Motor neuron (in vitro differentiated cells): ENCODE measurements at places on chromosomes 5 and 9.

GRCh38 chr5:15320871-15321270 lies 179.1 kb upstream of the FBXL7 start:
- ATAC-seq, result peak; percentile 63

DNA sequence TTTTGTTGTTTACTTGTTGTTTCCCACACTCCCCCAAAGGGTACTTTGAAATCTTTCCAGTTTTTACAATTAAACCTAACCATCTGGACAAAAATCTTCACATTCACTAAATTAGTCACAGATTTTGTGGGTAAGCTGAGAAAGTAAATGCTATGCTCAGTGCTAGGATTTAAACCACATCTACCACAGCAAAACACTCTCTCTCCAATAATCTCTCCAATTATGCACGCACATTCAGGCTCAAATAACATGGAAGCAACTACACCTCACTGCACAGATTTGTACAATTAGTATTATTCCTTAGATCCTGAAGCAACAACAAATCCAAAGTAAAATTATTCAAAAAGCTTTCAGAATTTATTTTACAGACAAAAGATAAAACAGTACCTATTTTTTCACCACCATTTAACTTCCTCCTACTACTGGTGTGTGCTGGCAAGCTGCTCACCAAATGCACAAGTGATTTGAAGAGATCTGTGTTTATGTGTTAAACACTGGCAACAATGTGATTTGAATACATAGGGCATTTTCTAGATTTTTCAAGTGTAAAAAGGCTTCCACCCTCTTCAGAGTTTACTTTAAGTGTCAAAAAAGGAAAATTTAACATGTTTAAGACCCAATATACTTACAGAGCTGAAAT lies 16.6 kb downstream of the ZNF608 start:
- ATAC-seq, result no peak

DNA sequence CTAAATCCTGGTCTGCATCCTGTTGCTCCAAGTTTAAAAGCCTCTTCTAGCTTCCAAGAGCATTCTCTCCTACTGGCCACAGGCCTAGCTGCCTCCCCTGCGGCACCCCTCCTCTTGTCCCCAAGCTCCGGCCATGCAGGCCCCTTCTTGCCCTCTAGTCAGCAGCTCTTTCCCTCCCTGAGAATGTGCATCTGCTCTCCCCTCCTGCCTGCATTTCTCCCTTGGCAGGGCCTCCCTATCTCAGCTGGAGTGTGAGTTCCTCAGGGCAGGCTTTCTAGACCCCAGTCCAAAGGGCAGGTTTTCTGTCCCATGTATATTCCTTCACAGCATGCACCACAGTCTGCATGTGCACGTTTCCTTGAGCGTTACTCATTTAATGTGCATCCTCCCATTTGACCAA lies 24.6 kb upstream of the BARX1 start:
- ATAC-seq, result no peak

DNA sequence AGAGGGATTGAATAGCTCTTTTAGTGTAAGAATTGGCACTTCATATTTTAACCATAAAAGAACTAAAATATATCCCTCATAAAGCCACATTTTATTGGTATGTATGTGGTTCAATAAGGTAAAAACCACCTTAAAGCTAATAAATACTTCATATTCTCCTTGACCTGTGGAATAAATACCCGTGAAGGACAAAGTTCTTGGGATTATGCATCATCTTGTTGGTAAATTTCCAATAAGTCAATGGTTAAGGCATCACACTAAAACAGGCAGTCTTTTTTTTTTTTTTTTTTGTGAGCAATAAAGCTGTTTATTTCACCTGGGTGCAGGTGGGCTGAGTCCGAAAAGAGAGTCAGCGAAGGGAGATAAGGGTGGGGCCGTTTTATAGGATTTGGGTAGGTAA lies 161.9 kb downstream of the SNCAIP start:
- ATAC-seq, result no peak

DNA sequence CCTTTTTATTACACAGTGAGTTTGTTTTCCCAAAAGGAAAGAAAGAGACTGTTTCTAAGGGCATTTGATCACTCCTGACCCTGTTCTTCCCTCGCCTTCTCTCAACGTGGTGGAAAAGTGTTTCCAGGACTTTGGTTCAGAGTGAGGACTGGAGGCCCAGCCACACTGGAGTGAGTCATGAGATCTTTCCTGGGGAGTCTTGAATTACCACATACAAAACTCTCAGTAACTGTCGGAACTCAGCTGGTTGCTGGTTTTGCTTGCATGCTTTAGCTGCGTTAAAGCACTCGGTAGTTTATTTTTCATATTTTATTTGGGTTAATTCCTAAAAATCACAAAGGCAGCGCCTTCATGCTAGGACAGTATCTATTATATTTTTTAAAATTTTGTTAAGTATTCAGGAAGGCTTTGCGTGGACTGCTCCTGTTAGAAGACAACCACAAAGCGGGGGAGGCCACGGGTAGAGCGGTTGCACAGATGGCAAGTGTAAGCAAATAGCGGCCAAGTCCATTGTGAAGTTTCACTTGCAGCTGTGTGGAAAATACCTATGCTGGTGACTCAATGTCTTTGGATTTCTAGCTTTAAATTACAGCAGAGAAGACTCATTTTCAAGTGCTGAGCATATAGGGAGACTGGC lies 77.7 kb downstream of the ARSB start:
- ATAC-seq, result peak; percentile 52

DNA sequence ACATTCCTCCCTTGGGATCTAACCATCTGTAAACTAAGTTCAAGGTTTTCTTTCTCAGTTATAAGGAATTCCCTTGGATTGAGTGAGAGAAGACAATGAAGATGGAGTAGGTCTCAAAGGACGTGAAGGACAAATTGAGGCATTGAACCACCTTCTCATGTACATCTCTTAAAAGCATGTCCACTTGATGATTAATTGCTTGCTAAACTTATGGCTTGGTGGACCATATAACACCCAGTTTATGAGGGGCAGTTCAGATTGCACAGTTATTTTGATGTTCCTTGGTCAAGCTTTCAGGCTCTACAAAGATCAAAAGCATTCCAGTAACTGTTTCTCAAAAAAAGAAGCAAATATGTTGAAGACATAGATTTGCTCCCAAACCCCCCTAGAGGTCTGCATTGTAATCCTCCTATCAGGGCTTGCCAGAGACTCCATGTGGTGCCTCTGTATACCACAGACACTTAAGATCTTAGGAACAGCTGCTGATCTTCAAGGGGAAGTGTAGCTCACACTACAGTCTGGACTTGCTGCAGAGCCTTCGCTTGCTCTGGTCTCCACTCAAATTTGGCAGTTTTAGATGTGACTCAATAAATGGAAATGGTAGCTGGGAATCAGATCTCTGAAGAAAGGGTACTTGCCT lies 56.9 kb upstream of the ALDH1A1 start:
- no peak for ATAC-seq

- no peak for ATAC-seq
Observed at GRCh38 chr5:73039082-73039481, 81.3 kb upstream of the TMEM171 start.

DNA sequence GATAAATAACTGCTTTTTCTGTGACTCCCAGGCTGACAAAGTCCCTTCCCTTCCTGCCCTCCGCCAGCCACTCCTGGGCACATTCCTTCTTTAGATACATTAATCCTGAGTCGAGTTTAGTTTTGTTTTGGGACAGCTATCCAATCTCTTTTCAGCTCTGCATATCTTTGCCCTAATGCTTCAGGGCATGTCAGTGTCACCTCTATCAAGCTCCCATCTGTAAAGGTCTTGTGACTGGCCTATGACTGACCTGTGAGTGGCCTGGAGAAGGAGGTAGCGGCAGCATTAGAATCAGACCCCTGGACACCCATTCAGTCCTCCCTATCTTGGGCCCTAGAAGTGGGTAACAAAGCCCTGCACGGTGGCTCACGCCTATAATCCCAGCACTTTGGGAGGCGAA lies 34.0 kb upstream of the KLF4 start:
- ATAC-seq, result no peak

GRCh38 chr5:17748201-17748600 lies 113.9 kb downstream of the TAF11L14 start:
- no peak for ATAC-seq

- ATAC-seq, result peak; percentile 7
Observed at GRCh38 chr9:128169492-128169891, 9.4 kb downstream of the BBLN start.

DNA sequence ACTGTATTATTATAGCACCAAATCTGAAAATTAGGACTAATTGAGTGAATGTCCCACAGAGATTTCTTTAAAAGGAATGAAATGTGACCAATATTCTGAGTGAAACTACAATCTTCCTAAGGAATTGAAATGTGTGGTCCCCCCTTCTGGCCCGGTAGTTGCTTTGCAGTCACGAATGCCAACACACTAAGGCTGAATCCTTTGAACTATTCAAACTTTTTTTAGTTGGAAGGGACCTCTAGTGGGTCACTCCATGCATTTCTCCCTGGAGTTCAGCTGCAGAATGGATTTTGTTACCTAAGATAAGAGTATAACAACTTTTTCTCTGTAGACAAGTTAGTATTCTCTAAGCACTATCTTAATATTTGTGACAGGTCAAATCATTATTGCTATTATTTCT lies 2.8 kb downstream of the CDH6 start:
- no peak for ATAC-seq

DNA sequence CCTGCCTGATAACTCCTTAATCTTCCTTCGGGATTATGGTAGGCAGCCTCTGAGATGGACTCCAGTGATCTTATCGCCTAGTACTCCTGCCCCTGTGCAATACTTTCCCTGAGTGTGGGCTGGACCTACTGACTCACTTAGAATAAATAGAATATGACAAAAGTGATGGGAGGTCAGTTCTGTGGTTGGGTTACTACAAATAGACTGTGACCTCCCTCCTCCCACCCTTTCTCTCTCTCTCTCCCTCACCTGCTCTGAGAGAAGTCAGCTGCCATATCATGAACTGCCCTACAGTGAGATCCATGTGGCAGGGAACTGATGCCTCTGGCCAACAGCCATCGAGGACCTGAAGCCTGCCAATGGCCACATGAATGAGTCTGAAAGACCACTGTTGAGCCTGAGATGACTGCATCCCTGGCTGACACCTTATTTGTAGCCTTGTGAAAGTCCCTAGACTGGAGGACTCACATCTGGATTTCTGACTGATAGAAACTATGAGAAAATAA lies 31.7 kb downstream of the NRG2 start:
- no peak for ATAC-seq

DNA sequence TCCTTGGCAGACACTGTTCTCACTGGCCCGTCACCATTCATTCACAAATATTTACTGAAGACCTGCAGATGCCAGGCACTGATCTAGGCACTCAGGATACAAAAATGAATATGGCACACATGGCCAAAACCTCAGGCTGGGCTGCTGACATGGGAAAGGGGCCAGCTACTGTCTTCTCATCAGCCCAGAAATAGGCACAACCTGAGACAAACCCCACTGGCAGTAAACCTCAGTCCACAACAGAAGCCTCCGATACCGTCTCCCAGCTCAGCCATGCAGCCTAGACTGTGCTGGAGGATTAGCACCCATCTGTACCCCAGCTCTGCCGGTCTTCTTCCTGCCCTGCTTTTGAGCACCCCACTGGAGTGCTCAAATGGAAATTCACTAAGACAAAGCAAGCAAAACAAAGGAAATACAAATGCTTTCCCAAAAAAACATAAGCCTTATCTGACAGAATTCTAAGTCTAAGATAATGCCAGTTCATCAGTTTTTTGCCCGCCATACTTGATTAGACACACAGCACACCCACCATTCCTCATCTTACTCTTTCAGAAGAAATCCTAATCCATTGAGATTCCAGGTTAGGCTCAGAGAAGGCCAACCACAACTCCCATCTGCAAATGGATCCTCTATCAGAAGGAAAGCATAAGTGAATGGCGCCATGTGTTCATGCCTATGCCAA lies 8.2 kb downstream of the P4HA2 start:
- ATAC-seq, result no peak

DNA sequence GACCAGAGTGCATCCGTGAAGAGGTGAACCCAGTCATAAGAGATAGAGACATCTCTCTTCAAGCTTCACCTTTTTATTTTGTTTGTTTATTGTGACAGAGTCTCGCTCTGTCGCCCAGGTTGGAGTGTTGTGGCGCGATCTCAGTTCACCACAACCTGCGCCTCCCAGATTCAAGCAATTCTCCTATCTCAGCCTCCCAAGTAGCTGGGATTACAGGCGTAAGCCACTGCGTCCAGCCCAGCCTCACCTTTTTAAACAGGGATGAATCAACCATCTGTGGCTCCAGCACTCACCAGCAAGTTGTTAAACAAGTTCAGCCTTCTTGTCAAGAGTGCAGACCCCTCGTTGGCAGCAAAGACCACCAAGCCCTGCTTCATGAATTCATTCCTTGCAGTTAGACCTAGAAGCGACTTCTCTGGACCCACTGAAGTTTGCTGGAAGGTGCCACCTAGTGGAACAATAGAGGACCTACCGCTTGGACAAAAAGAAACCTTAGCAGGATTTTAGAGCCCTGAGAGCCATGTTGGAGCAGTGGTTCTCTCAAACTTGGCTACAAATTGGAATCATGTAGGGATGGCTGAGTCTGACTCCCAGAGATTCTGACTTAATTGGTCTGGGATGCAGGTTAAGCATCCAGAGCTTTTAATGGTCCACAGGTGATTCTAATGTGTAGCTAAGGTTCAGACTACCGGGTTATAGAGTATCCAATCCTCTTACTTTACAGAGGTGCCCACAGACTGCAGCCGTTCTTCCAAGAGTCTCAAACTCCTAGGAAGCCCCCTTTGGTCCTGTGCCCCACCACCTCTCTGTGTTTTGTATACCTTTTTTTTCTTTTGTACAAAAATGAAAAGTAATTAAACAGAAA lies 10.5 kb upstream of the GALNT10 start:
- ATAC-seq, result peak; percentile 65

DNA sequence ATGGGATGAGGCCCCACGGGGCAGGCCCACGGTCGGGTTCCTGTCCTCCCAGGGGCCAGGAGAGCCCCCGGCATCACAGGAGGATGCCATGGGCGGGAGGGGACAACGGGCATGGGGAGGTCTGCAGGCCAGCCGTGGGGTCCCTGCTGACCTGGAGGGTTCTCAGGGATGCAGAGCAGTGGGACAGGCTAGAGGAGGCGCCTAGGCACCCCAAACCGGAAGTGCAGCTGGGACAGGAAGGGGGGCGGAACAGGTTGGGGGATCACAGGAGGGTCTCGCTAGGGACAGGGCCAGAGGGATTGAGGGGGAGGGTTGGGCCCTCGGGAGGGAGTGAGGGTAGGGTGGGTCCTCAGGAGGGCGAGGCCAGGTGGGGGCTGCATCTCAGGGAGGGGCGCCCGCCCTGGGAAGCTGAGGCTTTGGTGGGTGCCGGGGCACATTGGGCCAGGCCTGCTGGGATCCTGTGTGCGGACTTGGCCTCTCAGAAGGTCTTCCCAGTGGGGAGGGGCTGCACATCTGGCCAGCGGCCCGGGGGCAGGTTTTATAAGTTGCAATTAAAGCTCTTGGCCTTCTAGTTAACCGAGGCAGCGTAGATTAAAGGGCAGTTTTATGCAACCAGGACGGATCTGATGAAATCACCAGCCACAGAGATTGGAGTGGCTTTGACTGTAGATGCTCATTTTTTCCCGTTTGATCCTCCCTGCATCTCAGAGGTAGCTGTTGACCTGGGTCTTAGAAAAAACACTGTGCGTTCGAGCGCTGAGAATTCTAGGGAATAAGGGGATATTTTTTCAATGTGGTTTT lies 20.1 kb downstream of the NKD2 start:
- no peak for ATAC-seq

GRCh38 chr5:65481171-65481581 lies 544 bp downstream of the ADAMTS6 start:
- peak; percentile 20 for ATAC-seq
